ENCODE measurements at places on chromosomes 5 and 9.

GRCh38 chr5:107395632-107396350 lies 274.9 kb downstream of the EFNA5 start:
- no peak for DNase-seq

GRCh38 chr5:68237715-68238114 lies 22.2 kb downstream of the PIK3R1 start:
- DNase-seq: no peak

DNA sequence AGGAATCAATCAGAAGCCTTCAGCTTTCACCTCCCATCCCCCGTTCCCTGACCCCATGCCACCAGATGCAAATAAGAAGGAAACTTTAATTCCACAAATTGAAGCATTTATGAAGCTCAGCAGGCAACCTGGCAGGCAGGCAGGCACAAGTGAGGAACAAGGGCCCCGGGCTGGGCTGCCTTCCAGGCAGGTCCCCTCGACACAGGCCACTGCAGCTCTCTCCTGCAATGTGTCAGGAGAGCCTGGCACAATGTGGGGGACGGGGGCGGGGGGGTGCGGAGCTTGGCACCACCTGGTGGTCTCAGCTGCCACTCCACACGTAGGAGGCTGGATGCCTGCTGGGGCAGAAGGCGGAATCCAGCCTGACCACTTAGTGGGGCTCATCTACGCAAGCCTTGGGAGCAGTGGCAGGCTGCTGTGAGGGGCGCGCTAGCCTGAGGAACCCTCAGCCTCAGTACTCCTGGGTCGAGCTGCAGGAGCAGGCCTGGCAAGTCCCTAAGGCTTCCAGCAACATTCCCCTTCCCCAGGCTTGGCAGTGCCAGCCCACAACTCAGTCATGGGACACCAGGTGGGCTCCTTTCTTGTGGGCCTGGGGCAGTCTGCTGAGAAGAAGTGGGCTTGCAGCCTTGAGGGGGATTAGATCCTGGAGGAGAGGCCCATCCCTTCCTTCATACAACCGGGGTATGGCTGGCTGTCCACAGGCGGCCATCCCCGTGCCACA lies 50.2 kb upstream of the KCNMB1 start:
- no peak for DNase-seq

DNA sequence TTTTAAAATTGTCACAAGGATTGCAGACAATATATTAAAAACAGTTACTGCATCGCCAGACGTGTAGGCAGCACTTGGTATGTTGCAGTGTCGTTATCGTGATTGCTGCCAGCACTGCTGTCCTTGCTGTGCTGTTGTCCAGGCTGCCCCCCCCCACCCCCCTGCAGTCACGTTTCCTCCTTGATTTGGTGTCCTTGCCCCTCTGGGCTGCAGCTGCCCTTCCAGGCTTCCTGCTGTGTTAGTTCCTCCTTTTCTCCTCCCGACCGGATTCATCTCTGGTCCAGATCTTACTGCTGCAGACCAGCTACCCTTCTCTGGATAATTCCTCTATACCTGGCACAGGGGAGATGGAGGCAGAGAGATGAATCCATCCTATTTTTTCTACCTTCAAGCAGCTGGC lies 298.9 kb downstream of the TRIM32 start:
- no peak for DNase-seq

GRCh38 chr5:160957312-160957861 lies 105.4 kb upstream of the ATP10B start:
- no peak for DNase-seq
